Activated naive CD8-positive, alpha-beta T cell treated with anti-CD3 and anti-CD28 coated beads, Interleukin-2, amount 10 ng/mL, durations not matched to agents 7 days and 5 days (primary cell): ENCODE measurements at places on chromosomes 4 and X. TPM values are rescaled to one million over a fixed set of nuclear protein-coding genes. Genes with fewer than 3 reads are reported as not detected.

- DNase-seq = no peak
Measured at GRCh38 chr4:122775039-122775438, 42.5 kb downstream of the BBS12 start.

DNA sequence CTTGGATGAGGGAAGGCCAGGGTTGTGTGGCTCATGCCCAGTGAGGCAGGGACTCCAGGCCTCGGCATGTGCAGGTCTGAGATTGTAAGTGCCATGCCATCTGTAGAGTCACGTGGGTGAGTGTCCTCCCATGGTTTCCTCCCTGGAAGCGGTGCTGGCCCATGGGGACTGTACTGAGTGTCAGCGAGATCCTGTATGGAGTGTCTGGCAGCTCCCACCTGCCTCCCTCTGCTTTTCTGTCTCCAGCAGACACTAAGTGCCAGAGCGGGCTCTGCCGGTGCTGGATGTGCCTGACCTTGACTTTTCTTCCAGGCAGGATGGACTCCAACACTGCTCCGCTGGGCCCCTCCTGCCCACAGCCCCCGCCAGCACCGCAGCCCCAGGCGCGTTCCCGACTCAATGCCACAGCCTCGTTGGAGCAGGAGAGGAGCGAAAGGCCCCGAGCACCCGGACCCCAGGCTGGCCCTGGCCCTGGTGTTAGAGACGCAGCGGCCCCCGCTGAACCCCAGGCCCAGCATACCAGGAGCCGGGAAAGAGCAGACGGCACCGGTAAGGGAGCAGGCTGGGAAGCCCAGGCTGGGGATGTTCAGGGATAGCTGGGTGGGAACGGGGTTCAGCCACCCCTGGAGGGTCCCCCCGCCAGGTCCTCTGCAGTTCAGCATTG is 7.6 kb downstream of the WFS1 start:
- no peak for DNase-seq

DNA sequence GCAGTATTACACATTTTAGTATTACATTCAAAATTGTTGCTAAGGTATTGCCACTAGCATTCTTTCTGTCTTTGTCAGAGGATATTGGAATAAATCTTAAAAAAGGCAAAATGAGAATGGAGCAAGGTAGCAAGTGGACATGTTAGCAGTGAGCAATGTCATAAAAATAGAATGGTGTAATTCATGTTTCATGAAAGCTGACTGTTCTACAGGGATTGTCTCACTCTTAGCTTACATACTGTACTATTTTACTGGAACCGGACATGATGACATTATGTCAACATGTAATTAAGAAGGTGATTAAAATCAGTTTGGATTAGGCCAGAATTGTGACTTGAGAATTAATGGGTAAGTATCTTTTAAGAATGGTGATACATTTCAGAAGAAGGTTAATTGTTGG is 1086.2 kb downstream of the STIM2 start:
- DNase-seq = no peak

GRCh38 chrX:12919620-12920019 is 13.2 kb downstream of the TLR8 start:
- DNase-seq = no peak

DNA sequence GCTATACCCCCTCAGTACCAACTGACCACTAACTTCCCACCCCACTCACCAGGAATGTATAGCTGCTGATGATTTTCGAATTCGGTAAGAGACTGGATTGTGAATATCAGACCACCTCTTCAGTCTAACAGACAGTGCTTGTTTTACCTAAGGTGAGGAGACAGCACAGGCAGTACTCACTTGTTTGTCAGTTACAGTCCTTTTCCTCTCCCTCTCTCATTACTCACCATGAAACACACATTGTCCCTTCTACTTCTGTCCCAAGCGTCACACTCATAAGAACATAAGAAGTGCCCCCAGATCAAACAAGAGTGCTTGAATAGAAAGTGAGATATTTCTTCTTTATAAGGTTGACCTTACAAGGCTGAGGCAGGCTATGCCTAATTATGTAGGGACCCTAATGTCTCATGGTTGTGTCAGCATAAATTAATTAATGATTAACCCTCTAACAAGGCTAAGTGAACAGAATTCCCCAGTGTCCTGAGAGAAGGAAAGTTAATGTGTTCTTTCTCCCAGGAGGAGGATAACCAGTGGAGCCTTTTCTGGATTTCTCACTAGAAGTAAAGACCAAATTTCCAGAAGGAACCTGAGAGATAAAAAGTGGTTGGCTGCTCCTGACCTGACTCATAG is 32.2 kb downstream of the ZCCHC12 start:
- no peak for DNase-seq

GRCh38 chr4:52376132-52376704 is 282.9 kb downstream of the USP46 start:
- DNase-seq = no peak

GRCh38 chrX:22742174-22742573 is 257.6 kb upstream of the DDX53 start:
- DNase-seq = no peak

DNA sequence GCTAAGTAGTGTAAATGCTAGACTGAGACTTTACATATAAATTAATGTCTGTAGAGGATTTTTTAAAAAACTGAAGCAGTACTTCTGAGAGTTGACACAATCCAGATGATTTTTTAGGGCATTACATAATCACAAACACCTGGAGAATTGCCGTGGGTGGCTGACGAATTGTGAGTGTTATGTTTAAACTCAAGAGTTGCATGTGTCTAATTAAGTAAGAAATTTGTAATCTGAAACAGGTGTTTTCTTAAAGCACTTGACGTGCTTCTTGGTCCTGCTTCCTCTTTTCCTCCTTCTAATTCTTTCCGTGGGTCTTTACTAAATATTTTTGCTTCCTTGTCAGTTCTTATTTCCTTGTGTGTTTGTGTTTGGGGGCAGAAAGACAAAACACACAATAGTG is 27.8 kb downstream of the PIR start:
- DNase-seq = no peak

GRCh38 chr4:65023081-65023480 is 613.8 kb upstream of the TECRL start:
- no peak for DNase-seq

The TENM3 gene
- not detected for total RNA-seq

DNA sequence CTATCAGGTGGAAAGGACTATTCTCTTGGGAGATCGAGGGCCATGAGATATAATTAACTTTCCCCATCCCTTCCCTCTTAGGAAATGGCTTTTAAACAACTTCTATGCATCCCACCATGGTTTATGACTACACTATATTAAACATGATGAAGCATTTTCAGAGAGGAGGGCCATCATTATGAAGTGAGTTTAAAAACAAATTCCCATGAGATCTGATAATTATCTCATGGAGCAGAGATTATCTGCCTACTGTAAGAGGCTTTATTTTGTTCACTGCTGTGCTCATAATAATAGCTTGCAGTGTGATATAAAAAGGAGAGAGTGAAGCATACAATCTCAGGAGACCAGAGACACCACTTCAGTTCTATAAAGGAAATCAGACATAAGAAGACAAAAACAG is 330.5 kb upstream of the ZFP42 start:
- DNase-seq = no peak

- DNase-seq = no peak
Measured at GRCh38 chr4:155522201-155522600, 144.4 kb upstream of the GUCY1A1 start.

- DNase-seq = no peak
Measured at GRCh38 chr4:70931347-70931746, 29.2 kb downstream of the MOB1B start.

- DNase-seq = peak; percentile 83
Measured at GRCh38 chr4:106315968-106316772, at the start of the genes AIMP1 and TBCK. Gene AIMP1 (plus strand): TSS chr4:106316550. CDS start chr4:106325010, 8,460 bp downstream. Gene TBCK (minus strand): TSS chr4:106316209. CDS start chr4:106308960, 7,249 bp downstream.

The CYBB gene
- 5.3 TPM for total RNA-seq

The HPSE gene
- total RNA-seq = 16.5 TPM

The C4orf36 gene
- total RNA-seq = not detected

The PNMA6A gene
- 0.97 TPM for total RNA-seq

The ANOS1 gene
- 0.08 TPM for total RNA-seq

DNA sequence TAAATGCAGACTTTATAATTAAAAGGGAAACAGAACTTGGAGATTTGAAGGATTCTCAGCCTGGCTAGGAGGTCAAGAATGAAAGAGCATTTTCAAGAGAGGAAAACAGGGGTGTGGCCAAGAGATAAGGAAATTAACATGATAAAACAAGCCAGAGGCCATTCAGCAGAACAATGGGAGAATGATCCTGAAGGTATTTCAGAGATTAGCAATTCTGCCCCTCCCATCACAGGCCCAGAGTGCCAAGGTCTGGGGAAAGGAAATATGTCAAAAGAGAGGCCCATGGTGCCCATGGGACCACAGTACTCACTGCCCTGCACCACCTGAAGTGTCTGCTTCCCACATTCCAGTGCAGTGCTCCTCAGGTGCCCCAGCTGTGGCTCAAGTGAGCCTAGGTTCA is 188.5 kb upstream of the STS start:
- no peak for DNase-seq

DNA sequence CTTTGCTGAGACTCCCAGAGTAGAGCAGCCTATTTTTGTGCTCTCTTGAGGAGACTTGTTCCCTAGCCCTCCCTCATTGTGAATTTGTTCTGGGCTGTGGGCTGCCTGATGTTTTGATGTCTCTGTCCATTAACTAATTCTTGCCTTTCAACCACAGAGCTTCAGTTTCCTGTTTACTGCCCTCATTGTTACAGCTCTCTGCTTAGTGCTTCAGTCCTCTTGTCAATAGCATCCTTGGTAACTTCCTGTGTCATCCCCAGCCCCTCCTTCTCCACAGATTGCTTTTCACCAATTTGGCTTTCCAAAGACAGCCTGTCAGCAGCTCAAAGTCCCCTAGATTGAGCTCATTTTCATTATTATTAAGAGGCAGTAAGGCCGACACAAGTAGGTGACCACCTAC is 69.9 kb downstream of the COX7B2 start:
- no peak for DNase-seq

The DKK2 gene
- total RNA-seq = not detected

DNA sequence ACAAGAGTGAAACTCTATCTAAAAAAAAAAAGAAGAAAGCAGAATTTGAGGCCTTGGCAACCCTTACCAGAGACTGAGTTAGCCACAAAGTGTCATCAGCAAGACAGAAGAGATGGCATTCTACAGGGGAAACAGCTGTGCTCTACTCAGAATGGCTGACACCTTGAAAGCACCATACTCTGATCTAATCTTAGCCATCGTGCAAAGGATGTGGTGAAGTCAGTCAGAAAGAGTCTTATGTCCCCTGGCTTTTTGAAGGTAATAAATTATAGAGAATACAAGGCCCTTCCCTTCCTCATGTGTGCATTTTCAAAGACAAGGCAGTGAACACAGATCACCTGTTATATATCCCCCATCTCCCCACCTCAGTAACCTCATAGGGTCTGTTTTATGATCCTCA is 13.2 kb downstream of the CLNK start:
- DNase-seq = no peak

DNA sequence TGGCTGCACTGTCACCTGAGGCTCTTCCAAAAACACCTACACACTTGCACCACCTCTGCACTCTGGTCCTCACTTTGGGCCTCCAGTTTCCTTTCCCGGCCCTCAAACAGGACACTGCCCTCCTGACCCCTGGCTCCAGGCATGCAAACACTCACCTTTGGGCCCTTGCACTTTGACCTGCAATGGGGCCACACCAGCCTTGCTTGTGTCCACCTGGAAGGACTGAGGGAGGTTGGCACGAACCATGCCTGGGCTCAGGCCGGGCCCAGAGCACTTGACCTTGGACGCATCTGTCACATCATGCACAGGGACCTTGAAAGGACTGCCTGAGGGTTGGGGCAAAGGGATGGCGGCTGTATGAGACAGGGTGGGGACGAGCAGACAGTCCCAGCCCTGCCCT is 15.6 kb downstream of the FLNA start:
- DNase-seq = no peak

GRCh38 chr4:168509786-168510185 is 12.9 kb downstream of the PALLD start:
- DNase-seq = no peak

The PCDH11X gene
- total RNA-seq = not detected

The TBX22 gene
- total RNA-seq = not detected
